Ammon's horn (tissue), 1 donor: ENCODE measurements at places on chromosomes 12 and 14.

DNA sequence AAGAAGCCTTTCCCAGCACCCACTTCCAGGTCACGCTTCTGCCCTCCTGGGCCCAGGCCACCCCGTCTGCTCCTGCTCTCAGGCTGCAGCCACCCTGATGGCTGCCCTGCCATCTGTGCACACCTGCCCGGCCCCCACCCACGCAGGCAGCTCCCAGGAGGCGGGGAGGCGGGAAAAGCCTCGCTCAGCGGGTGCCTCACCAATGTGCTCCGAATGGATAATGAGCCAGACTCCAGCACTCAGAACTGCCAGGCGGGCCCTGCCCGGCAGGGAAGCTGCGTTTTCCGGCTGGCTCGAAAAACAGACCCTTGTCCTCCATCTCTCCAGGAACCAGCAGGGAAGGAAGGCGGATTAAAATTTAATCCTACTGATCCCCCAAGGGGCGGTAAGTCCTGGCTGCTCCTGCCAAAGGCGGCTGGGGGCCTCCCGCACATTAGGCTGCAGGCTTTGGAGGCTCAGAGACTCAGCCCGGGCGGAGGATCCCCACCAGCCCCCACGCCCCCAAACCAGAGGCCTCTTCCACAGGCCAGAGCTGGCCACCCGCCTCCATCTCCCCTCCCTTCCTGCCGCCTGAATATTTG is 104.0 kb downstream of the NCOR2 start:
- DNase-seq = no peak

- no peak for DNase-seq
Observed at GRCh38 chr14:23601845-23602180, 23.2 kb upstream of the JPH4 start.

- no peak for DNase-seq
Observed at GRCh38 chr14:104950021-104950420, 25.3 kb downstream of the PLD4 start.

GRCh38 chr12:30438601-30439041 is 257.0 kb downstream of the IPO8 start:
- DNase-seq = no peak

DNA sequence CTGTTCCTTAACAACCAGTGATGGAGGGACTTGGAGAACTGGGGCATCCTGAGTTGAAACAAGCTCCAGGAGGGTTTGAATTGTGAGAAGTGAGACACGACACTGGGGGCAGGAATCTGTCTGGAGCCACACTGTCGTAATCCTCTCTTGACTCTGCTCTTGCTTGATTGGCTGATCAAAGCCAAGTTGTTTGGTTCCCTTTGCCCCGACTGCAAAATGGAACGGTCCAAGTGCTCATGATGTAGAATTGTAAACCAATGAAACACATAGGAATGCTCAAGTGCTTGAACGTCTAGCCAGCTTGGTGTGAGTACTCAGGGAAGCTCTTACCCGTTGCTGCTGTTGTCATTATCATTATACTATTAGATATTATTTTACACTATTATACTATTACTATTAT is 98.1 kb downstream of the TMEM132C start:
- peak; percentile 18 for DNase-seq

DNA sequence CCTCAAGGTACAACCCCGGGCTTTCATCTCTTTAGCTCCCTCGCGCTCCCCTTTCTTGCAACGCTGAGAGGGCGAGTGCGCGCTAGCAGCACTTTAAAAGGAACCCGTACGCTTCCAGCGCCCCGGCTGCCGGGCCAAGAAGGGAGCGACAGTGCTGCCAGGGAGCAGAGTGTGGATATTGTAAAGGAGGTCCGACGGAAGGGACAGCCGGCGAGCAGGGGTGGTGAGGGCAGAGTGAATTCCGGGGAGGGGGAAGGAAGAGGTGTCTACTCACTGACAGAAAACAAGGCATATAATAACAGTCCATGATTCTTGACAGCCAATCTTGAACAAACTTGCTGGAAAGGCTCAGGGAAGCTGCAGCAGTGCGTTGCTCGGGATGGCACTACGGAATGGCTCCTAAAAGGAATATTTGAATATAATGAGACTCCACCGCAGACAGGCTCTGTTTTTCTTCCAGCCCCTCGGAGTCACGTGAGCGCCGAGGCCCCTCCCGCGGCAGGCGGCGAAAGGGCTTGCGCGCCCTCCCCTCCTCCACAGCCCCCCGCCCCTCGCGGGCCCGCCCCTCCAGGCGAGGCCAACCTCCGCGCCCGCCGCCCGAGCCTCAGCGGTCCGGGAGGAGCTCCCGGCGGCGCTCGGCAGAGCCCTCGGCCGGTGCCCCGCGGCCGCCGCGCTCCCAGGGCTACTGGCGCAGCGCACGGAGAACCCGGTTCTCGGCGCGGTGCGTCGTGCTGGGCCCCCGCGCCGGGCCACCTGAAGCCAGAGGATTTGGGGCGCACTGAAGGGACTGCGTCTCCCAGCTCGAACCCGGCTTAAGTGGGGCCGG is 3.4 kb downstream of the BMP4 start:
- DNase-seq = peak; percentile 75

GRCh38 chr14:104040539-104040938 is 45.0 kb upstream of the ASPG start:
- no peak for DNase-seq

DNA sequence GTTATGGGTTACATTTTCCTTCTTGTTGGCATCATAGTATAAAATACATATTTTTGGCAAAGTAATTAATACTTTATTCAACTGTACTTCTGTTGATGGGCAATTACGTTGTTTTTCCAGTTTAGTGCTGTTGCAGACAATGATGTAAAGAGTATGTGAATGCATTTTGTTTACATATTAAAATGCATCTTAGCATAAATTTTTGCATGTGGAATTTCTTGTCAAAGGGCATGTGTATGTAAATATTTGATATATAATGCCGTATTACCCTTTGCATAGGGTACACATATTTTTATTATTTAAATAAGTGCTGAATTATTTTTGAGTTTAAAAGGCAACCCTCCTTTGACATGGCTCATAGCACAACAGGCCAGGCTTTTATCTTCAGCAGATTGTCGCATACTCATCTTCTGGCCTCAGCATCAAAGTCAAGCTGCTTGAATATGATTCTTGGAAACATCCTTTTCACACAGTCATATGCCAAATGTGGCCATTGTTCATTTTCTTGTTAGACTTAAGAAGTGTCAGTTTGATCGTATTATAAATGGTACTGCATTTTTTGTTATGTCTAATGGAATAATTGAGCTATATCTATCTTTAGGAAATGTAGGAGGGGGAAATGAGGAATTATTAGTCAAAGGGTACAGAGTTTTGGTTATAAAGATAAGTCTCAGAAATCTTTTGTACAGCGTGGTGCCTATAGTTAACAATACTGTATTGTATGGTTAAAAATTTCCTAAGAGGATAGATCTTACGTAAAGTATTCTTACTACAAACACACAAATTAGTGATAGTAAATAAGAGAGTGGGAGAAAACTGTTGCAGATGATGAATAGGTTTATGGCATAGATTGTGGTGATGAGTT is 138.5 kb downstream of the FUT8 start:
- DNase-seq = no peak

DNA sequence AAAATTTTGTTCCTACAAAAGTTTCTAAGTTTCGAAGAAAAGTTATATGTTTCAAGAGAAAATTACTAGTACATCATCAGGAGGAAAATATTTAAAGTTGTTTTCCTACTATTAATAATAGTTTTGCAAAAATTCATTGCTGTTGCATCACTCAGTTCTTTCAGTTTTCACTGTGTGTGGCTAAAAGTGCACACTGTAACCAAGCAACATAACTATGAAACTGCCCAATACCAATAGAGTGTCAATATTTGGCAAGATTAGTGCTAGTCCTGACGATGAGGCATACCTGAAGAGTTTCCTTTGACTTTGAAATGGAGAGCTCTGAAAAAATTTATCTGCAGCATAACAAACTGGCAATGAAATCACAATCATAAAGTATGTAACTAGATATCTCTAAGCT is 194.3 kb downstream of the CPNE8 start:
- DNase-seq = no peak

GRCh38 chr12:131222329-131223139 is 268.8 kb downstream of the ADGRD1 start:
- DNase-seq = no peak

GRCh38 chr12:66247741-66248140 is 54.6 kb upstream of the HELB start:
- DNase-seq = no peak

DNA sequence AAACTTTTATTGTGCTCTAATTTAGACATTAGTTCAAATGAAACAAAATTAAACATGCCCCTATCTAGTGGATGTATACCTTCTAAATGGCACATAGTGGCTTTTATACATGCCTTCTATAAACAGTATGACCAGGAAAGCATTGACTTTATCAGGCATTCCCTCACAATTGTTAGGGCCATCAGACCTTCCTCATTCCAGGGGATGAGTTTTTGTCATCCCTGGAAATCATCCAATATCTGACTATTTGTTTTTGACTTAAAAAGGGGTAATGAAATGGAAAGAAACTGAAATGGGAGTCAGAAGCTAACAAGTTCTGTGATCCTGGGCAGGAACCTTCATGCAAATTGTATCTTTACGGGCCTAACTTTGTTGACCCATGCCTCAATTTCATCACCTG is 58.0 kb downstream of the BICDL1 start:
- DNase-seq = no peak

DNA sequence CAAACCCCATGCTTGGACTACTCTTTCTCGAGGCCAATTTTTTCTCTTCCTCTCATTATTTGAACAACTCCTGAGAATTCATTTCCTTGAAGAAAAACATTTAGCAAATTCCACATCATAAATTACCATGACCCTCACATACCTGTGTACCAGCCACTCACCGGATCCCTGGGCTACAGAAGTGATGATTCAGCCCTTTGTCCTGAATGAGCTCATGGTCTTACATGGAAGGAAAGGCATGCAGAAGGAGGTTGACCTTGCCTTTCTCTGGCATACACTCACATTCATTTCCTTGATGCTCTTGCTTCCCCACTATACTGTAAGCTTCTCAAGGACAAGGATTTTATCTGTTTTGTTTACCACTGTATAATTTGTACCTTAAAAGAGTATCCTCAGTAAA is 191.5 kb downstream of the SLC5A8 start:
- DNase-seq = no peak

DNA sequence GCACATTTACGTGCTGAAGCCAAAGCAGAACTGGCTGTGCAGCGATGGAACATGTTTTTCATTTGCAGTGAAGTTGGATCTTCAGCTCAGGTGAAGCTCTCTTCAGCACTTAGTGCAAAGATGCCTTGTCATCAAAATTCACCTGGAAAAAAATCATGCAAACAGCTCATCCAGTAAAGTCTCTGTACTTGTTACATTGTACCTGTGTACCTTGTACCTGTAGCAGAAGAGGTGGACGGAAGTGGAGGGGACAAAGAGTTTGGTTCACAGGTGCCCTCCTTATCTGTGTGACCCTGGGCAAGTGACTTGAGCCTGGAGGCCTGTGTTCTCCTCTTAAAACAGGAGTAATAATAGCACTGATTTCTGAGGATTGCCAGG is 54.0 kb downstream of the ADGRD1 start:
- no peak for DNase-seq

DNA sequence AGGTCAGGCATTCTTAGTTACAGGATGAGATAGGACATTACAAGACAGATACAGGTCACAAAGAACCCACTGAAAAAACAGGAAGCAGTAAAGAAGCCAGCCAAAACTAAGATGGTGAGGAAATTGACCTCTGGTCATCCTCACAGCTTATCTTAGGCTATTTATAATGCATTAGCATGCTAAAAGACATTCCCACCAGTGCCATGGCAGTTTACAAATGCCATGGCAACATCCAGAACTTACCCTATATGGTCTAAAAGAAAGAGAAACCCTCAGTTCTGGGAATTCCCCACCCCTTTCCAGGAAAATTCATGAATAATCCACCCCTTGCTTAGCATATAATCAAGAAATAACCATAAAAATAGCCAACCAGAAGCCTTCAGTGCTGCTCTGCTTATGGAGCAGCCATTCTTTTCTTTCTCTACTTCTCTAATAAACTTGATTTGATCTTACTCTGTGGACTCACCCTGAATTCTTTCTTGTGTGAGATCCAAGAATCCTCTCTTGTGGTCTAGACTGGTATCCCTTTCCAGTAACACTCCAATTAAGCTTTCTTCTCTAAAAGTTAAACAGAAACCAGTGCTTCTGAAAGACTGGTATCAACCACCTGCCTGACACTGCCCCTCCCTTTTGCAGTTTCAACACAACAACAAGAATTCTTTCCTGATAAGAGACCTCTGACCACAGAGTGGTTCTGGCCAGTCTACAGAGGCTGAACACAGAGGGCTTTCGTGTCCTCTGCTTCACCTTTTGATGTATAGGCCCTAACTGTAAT is 86.9 kb downstream of the BCAT1 start:
- no peak for DNase-seq

DNA sequence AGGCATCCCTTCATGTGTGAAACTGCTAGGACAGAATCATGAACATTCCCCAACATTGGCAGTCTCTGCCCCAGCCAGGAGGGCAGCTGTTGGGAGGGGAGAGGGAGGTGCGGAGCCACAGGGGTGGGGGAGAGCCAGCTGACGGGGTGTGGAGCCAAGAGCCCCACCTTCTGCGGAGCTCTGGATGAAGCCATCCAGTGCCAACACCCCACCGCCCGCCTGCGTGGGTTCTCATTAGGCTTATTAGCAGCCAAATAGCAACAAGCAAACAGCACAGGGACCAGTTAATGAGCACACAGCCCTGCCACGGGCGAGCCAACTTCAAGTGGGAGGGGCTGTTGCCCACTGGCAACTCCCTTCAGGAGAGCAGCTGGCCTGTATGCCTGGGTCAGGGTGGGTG is 12.1 kb downstream of the LTBP2 start:
- DNase-seq = peak; percentile 33

DNA sequence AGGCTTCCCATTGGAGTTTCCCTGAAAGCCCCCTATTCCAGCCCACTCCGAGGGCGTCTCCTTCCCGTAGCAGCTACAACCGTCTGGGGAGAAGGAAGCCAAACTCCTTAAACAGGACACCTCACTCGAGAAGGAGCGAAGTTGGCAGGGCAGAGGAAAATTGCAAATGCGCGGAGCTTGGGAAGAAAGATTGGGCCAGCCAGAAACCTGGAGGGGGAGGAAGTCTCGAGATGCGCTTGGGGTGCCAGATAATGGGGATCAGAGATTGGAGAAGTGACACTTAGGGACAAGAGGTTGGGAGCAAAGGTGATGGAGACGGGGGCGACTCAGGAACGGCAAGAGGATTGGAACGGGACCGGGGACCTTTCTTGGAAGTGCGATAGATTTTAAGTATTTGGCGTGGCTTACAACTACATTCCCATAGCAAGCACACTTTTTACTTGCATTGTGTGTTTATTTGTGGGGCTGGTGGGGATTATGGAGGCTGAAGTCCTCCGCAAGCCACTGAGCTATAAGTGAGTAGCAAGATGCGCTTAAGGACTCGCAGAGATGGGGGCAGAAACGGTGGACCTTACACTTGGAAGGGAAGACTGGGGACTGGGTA is 926 bp downstream of the HRK start:
- DNase-seq = no peak
